ENCODE measurements at places on chromosomes 7 and 10.
A peak's percentile ranks its signal among the peaks of the same experiment; 100 is the strongest.

DNA sequence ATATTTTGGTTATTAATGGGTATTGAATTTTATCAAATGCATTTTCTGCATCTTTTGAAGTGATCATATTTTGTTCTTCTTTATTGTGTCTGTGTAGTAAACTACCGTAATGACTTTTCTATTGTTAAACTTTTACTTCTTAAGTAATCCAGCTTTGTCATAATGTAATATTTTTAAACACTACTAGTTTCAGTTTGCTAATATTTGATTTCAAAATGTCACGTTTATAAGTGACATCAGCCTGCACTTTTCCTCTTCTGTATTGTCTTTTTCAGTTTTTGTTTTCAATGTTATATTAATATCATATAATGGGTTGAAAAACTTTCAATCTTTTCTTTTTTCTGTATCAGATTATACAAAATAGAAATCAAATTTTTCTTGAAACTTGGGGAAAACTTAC lies 71.6 kb upstream of the ANKRD1 start:
- no peak for DNase-seq

GRCh38 chr10:100022403-100022802 lies 12.7 kb upstream of the DNMBP start:
- no peak for DNase-seq

DNA sequence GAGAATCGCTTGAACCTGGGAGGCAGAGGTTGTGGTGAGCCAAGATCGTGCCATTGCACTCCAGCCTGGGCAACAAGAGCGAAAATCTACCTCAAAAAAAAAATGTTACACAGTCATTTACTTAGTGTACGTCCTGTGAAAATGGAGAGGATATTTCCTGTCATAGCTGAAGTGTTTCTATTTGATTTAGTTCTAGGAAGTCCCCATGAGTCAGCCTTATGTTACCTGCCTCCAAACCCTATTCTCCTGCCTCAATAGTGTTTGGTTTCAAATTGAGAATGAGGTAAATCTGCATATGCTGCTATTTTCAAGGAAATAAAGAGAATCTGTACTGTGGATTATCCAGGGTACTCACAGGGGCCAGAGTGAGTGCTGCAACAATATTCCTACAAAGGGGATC lies 1284.5 kb upstream of the AUTS2 start:
- no peak for DNase-seq

- DNase-seq: no peak
These were observed 860 bp downstream of the IQUB start for GRCh38 chr7:123533553-123533917.

GRCh38 chr10:77873536-77874380 lies 52.8 kb downstream of the DLG5 start:
- peak; percentile 30 for DNase-seq

DNA sequence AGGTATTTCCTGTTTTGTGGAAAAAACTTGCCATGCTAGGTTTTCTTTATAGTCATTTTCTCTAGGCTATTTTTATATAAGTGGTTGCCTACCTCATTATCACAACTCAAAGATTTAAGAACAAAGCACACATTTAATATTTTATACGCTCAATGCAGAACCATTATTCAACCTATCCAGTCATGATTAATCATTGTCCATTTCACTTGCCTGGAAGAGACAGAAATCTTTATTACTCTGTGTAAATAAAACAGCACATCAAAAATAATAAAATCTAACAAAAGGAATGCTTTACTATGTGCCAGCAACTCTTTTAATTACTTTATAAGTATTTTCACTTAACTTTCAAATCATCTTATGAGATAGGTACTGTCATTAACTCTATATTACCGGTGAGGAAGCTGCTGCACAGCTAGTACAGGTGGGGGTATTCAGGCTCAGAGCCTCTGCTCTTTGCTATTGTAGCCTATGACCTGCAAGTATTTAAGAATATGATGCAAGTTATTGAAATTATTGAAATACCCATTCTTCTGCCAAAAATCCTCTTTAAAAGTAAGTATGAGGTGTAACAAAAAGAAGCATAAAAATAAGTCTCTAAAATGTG lies 16.4 kb upstream of the TAS2R16 start:
- no peak for DNase-seq

- no peak for DNase-seq
These were observed 13.3 kb downstream of the RGR start for GRCh38 chr10:84258034-84258695.

DNA sequence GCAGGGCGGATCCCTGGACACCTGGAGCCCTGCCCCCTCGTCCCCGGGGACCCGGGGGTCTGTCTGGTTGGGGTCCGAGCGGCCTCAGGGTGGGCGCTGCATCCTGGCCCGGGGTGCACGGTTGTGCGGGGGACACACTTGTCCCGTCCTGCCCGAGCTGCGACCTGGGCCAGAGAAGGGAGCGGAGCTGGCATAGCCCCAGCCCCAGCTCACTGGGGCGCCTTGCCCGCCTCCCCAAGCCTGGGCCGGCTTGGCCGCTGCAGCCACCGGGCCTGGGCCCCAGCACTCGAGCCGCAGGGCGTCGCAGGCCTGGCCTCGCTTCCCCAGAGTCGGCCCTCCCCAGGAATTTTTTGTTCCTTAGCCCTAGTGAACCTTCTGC lies 54.5 kb downstream of the GLRX3 start:
- no peak for DNase-seq

DNA sequence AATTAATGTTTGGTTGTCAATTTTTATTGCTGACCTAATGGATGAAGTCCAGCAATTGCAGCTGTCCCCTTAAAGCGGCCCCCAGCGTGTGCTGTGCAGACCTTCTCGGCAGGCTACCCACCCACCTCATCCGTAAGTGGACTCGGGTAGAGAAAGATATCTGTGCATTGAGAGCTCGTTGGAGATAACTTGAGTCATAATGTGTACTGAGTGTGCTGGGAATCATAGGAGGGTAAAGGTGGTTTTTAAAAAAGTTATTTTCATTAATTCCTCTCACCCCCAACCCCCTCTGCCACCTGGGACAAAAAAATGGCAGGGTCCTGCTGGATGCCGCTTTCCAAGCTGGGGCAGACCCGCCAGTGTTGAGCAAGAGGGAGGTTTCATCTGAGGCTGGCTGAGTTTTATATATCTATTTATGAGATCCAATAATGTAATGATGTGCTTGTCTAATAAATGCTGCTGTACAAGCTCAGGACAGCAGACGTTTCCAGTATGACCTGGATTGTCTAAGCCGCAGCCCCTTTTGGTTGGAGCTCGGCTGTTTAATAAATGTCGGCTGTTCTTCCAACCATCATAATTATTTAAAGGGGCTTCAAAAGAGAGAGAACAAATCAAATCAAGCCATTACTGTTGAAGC lies 119.1 kb downstream of the NKX6-2 start:
- DNase-seq: no peak

GRCh38 chr7:132400561-132401142 lies 175.6 kb downstream of the PLXNA4 start:
- DNase-seq: no peak

DNA sequence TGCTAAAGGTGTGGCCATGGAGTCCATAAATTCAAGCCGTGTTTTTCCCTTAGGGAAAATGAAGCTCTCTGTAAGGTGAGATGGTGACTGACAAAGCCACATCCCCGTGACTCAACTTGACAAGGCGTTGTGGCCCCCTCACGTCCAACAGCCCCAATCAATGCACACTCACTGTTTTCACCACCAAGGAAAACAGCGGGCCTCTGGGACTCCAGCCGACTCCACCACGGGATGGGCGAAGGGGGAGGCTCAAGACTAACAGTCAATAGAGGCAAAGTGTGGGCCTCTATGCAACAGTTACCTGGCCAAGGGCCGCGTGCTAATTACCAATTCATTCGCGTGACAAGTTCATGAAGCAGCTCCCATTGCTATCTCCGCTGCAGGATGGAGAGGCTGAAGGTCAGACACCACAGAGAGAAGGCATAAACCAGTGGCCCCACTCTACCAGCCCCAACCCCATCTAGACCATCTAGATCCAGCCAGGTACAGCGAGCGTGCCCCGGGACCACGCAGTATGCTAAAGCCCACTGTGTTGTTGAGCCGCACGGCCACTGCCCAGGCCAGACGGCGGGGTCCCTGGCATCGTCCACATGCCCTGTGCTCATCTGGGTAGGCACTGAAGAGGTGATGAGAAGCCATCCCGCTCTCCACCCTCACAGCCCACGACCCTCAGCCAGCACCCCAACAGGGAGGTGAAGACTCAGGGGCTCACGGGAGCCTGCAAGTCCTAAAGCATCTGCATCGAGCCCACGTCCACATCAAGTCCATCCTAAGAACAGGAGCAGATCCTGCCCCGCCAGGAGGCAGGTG lies 76.1 kb downstream of the PROSER2 start:
- DNase-seq: no peak

DNA sequence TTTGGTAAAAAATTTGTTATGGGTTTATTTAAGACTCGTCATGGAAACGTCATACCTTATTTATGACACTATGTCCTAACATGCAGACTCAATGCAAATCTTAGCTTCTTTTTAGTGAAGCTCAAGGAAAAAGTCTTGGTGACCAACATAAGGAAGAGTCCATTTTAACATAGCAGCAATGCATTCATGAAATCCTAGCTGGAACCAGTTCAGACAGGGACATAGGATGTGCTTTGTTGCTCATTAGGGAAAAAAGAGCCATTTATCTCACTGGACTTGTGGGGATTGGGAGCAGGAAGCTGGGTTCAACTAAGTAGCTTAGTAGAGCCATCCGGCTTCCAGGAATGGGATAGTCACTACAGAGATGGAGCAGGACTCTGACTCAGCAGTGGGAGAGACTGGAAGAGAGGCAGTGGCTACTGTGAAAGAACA lies 100.7 kb upstream of the DKK1 start:
- DNase-seq: no peak

GRCh38 chr7:73678862-73679261 lies 4.4 kb downstream of the DNAJC30 start:
- no peak for DNase-seq

GRCh38 chr7:32948202-32948601 lies 9.0 kb upstream of the FKBP9 start:
- no peak for DNase-seq

GRCh38 chr7:68248973-68249372 lies 1252.3 kb downstream of the TYW1 start:
- no peak for DNase-seq
